ENCODE measurements at places on chromosomes 16 and 17. TPM values are rescaled to one million over a fixed set of nuclear protein-coding genes. Genes with fewer than 3 reads are reported as not detected.

The TLCD3B gene
- not detected for total RNA-seq

The CCL8 gene
- 3.1 TPM for total RNA-seq

GRCh38 chr17:42669977-42670788 lies 6.6 kb downstream of the PLEKHH3 start:
- H3K4me3 ChIP-seq: no peak overlapping the region
- H3K4me1 ChIP-seq: peaks cover 38% of the 10 kb centered on the region
- no peaks in the 10 kb centered on the region for H3K36me3 ChIP-seq
- DNase-seq: no peak

DNA sequence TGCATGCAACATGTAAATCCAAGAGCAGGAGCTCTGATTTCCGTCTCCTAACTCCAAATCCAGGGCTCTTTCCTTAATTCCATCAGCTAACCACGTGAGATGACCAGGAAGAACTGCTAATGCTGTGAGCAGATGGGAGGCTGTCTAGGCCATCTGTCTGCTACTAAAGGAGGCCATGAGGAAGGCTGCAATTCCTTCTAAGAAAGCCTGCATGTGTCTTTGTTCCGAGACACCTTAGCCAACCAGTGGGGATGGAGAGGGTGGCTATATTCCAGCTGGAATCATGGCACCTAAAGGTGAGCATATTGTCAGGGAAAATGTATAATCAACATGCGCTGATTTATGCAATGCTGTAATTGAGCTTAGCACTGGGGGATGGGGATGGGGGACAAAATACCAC lies 267.2 kb upstream of the CDH5 start:
- H3K36me3 ChIP-seq: no peaks in the 10 kb centered on the region
- no peak overlapping the region for H3K27ac ChIP-seq
- H3K27me3 ChIP-seq: no peaks in the 10 kb centered on the region
- no peak overlapping the region for H3K4me3 ChIP-seq
- no peaks in the 10 kb centered on the region for H3K4me1 ChIP-seq

Data from heart left ventricle (tissue), 16 donors.